Sigmoid colon (tissue), 7 donors: ENCODE measurements at places on chromosomes 13 and 19. TPM values are rescaled to one million over a fixed set of nuclear protein-coding genes. Genes with fewer than 3 reads are reported as not detected.

DNA sequence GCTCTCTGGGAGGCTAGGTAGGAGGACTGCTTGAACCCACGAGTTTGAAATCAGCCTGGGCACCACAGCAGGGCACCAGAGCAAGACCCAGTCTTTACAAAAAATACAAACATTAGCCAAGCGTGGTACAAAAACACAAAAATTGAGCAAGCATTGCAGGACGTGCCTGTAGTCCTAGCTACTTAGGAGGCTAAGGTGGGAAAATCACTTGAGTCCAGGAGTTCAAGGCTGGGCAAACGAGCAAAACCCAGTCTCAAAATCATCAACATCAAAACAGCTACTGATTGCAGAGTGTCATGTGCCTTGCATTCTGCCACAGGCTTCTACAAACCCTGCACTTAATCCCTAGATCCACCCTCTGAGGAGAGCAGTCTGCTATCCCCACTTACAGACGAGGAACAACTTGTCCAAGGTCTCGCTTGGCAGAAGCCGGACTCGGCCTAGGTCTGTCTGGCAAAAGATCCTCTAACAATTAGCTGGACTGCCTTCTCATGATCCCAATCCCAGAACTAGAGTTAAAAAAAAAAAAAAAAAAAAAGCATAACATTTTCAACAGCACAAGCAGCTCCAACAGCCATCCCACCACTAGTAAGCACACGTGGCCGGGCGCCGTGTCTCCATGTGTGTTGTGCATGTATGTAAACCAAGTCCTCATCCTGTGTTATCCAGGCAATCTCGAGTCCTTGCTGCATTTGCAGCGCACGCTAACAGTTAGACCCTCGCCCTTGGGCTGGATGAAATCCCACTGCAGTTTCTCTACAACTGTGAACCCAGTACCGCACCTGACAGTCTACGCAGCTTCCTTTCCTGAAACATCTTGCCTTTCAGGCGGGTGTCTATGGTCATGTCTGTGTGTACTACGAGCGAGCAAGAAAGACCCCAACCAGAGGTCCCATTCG lies 2.0 kb downstream of the PPP6R1 start:
- no peak for DNase-seq

- DNase-seq, result no peak
Observed at GRCh38 chr13:26540334-26540733, 17.1 kb upstream of the WASF3 start.

DNA sequence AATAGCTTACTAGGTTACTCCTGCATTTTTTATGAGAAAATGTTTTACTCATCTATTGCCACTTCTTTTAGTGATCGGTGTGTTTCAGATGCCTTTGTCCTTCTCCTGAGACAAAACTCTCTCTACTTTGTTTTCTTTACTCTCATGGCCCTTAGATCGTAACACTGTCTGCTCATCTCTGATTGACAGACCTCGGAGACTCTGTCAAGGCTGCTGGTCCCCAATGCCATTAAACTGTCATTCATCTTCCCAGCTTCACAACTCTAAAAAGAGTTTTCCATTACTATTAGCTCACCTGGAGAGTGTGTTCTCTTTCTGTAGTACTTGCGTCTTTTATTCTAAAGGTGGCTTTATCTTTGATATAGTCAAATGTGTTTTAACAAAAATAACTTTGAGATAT lies 765.2 kb downstream of the SLITRK1 start:
- no peak for DNase-seq

DNA sequence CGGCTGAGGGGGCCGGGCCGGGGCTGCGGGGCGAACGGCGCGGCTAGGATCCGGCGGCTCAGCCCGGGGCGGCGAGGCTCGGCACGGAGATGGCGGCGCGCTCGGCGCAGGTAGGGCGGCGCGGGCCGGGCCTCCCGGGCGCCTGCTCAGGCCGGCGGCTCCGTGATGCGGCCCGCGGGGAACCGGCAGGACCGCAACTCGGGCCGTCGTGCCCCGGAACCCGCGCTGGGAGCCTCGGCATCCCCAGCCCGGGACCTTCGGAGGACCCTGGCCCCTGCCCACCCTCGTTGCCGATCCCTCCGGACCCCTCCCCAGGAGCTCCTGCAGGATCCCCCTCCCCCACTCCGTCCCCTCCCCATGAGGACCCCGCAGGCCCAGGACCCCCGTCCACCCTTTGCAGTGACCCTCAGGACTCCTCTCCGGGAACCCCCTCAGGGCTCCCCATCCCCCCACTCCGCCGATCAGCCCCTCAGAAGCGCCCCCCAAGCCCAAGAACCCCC lies 304 bp downstream of the EVI5L start:
- no peak for DNase-seq

GRCh38 chr19:4196009-4196408 lies 13.5 kb downstream of the ANKRD24 start:
- no peak for DNase-seq

DNA sequence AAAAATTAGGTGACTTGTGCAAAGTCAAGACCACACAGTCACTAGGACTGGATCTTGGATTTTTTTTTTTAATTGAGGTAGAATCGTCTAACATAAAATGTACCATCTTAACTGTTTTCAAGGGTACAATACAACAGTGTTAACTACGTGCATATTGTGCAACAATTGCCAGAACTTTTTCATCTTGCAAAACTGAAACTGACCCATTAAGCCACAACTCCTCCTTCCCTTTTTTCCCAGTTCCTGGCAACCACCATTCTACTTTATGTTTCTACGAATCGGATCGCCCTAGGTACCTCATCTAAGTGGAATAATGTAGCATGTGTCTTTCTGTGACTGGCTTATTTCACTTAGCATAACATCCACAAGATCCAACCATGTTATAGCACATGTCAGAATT lies 37.5 kb upstream of the POMP start:
- no peak for DNase-seq

DNA sequence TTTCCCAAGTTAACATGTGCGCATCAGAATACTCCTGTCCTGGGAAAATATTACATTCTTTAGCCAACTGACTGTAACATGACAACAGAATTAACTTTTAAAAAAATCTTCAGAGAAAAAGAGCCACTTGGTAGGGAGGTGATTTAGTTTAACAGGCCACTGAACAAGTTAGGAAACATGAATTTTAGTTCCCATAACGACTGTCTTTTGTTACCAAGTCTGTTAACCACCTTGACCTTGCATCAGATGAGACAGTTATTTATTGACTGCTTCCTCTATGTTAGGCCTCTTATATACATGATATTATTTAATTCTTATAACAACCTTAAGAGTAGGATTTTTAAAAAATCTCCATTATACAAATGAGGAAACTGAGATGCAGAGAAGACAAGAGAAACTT lies 268.6 kb downstream of the NDFIP2 start:
- DNase-seq, result no peak

DNA sequence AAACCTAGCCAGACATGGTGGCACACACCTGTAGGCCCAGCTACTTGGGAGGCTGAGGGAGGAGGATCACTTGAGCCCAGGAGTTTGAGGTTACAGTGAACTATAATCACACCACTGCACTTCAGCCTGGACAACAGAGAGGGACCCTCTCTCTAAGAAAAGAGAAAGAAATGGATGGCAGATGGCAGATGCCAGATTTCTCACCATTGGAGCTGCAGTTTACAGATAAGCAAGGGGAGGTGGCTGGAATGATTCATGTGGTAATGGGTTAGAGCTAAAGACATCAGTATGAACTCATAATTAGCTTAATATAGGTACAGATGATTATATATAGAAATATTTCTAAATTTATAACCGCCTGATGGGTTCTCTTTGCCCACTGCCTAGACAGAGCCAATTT lies 80.1 kb upstream of the IPO5 start:
- no peak for DNase-seq

DNA sequence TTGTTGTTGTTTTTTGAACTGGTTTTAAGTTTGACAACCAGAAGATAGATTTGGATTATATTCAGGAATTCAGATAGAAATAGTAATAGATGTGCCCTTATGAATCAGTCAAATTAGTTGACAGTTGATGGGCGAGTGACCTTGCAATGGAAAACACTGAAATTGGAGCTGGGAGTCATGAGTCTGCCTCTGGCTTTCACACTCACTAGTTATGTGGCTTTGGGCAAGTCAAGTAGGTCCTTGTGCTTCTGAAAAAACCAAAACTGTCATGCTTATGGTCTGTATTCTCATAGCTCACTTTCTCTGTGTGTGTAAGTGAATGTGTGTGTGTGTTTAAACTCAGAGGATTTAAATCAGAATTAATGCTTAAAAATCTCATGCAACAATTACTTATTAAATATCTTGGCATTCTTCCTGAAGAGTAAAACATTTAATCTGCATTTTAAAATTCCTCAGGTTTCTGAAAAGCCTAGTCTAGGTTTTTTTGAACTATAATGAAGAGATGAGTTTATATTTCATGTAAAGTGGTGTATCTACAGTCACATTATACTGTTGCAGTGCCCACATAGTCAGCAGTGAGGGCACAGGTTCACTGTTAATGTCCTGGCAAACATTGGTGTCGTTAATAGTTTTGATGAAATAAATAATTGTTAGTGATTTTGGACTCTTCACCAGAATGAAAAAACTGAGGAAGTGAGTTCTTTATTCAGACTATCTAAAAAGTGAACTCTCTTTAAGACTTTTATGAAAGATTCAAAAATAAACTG lies 32.5 kb downstream of the UCHL3 start:
- DNase-seq, result no peak

DNA sequence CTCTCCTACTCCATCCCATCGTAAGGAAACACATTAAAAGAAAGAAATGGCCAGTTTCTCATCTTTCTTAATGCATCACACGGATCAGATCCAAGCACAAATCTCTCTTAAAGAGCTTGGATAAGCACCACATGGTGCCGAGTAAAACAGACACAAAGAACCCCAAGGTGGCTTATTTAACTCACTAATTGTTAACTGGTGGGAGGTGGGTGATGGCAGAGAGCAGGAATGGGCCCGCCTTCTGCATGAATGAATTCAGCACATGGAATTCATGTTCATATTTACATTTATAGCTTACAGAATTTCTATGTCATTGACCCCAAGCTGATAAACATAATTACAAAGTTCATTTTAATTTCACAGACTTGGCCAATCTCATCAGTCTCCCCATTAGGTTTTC lies 89.9 kb downstream of the MZT1 start:
- no peak for DNase-seq

- no peak for DNase-seq
Observed at GRCh38 chr13:100470866-100471505, 117.6 kb downstream of the GGACT start.

- DNase-seq, result no peak
Observed at GRCh38 chr13:78334059-78334458, 269.3 kb downstream of the POU4F1 start.

DNA sequence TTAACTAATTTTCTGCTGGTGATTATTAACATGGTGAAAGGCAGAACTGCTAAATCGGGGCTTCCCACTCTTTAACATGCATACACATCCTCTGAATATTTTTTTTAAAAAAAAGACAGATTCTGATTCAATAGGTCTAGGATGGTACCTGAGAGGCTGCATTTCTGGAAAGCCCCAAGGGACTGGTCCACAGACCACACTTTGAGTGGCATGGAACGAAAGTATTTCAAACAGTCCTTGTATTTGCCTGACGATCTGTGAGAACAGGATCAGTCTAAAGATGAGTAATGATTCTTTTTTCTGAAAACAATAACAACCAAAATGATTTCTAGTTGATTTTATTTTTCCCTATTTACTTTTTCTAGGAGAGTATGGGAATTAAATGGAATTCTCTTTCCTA lies 16.7 kb upstream of the SPART start:
- no peak for DNase-seq

- DNase-seq, result no peak
Observed at GRCh38 chr13:42592915-42593900, 19.3 kb downstream of the TNFSF11 start.

- no peak for DNase-seq
Observed at GRCh38 chr19:5068233-5069072, 99.5 kb downstream of the KDM4B start.

Gene GPR108
- polyA plus RNA-seq, result 53.4 TPM

Gene MTUS2
- not detected for polyA plus RNA-seq

Gene CD22
- polyA plus RNA-seq, result 107 TPM

Gene TRPC4
- polyA plus RNA-seq, result 1.2 TPM

Gene TEX29
- polyA plus RNA-seq, result 0.79 TPM

Gene GAPDHS
- polyA plus RNA-seq, result not detected

Gene ACOD1
- polyA plus RNA-seq, result 0.10 TPM

Gene LRG1
- polyA plus RNA-seq, result 3.7 TPM

Gene TPGS1
- polyA plus RNA-seq, result 23.6 TPM
